HCT116 (cell line): ENCODE measurements at places on chromosomes 4 and X. TPM values are rescaled to one million over a fixed set of nuclear protein-coding genes. Genes with fewer than 3 reads are reported as not detected.

- DNase-seq = no peak
These were observed 124.5 kb downstream of the CHM start for GRCh38 chrX:85922821-85923220.

DNA sequence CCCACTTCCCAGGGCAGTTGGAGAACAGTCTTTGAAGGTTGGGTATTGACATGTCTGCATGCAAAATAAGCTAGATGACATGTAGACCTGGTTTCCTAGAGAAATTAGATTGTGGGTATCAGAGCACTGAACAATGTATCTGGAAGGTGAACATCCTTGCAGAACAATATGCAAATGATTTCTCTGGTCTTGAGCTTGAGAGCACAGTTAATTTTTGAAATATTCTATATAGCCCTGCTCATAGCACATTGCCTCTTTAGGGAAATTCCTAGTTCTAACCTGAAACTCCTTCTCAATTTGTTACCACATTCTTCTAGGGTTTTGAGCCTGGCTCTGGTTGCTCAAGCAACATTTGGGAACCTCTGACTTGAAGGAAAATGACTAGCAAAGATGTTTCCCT is 41.6 kb upstream of the LAS1L start:
- DNase-seq = no peak

The GYG2 gene
- total RNA-seq = not detected

DNA sequence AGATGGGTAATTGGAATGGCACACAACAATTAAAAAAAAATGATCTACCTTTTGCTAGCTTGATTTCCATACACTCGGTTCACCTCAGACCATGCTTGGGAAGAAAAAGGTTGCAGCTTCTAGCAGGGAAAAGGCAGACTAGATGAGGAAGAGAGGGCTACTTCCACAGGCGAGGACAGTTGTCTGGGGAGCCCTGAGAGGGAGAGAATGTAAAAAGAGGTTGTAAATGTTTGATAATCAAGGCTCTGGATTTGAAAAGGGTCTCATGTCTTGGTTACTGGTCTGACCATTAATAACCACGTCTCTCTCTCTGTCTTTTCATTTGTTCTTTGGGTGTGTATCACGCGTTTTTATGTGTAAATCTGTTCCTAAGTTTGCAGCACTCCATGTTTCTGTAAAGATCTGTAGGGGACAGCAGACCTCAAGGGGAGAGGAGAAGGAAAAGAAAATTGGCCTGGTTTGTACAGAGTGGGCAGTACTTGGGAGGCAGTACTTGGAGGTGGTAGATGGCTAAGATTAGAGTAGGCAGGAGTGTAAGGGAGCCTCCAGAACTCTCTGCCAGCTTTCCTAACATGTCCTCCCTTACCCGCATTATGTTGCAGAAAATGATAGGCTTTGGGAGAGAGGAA is 750 bp downstream of the ARMCX5 start:
- no peak for DNase-seq

The FAM241A gene
- total RNA-seq = 4.5 TPM

DNA sequence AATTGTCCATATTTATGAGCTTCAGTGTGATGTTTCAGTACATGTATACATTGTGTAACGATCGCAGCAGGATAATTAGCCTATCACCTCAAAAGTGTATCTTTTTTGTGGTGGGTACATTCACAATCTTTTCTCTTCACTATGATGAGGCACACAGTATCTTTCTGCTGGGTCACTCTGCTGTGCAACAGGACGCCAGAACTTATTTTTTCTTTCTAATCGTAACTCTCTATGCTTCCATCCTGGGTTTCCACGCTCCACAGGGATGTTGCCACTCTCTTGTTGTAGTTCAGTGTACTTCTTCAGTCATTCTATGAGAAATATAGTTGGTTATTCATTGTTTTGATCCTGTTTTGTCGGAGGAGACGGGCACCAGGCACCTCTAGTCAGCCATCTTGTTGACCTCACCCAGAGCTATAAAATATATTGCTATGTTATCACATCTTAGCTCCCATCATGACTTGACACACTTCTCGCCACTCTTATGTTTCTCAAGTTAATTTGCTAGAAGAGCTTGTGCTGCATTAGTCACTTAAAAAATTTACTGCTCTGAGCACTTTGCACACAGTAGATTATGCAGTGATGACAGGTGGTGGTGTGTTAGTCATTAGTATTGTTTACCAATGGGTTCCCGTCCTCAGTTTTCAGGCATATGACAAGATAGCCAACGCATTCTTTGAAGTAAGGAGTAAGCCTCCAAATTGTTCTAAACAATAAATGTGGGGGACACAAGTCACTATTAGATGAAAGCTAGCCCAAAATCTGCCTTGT is 1002.7 kb upstream of the PCDH7 start:
- no peak for DNase-seq

The CCKAR gene
- total RNA-seq = not detected

DNA sequence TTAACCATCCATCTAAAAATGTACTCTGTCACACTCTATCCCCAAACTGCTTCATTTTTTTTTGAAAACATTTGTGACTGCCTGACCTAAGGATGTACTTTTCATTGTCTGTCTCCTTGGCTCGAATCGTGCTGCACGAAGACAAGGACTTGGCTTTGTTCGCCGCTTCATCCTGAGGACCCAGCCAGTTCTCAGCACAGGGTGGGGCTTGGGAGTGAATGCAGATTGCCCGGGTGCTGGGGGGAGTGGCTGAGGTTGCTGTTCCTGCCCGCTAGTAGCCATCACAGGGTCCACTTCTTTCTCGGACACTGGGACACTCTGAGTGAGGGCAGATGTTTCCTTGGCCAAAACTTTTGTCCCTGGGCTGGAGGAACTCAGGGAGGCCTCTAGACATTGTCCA is 70.1 kb upstream of the CLCN4 start:
- DNase-seq = no peak
